Suprapubic skin (tissue), 4 donors: ENCODE measurements at places on chromosomes 5 and 9. TPM values are rescaled to one million over a fixed set of nuclear protein-coding genes. Genes with fewer than 3 reads are reported as not detected.

GRCh38 chr5:76787237-76787636, 31.6 kb upstream of the F2RL1 start:
- no peaks in the 10 kb centered on the region for H3K36me3 ChIP-seq
- H3K27ac ChIP-seq = no peak overlapping the region
- H3K27me3 ChIP-seq = no peaks in the 10 kb centered on the region
- H3K4me3 ChIP-seq = no peak overlapping the region
- DNase-seq = no peak
- H3K4me1 ChIP-seq = peaks cover 24% of the 10 kb centered on the region

- H3K4me1 ChIP-seq = no peaks in the 10 kb centered on the region
- H3K27ac ChIP-seq = no peak overlapping the region
- DNase-seq = no peak
- no peaks in the 10 kb centered on the region for H3K36me3 ChIP-seq
- H3K4me3 ChIP-seq = no peak overlapping the region
- no peaks in the 10 kb centered on the region for H3K27me3 ChIP-seq
These were observed 15.4 kb upstream of the CERCAM start for GRCh38 chr9:128405077-128405779.

The RNF180 gene
- 20.9 TPM for total RNA-seq

The ARID3C gene
- 0.42 TPM for total RNA-seq

The RLN1 gene
- total RNA-seq = not detected

GRCh38 chr5:2000591-2000990, 117.9 kb upstream of the IRX4 start:
- no peak for DNase-seq
- no peak overlapping the region for H3K27ac ChIP-seq
- peaks cover 22% of the 10 kb centered on the region for H3K27me3 ChIP-seq
- H3K4me3 ChIP-seq = no peak overlapping the region
- peaks cover 8% of the 10 kb centered on the region for H3K4me1 ChIP-seq

- H3K4me1 ChIP-seq = no peaks in the 10 kb centered on the region
- no peak overlapping the region for H3K4me3 ChIP-seq
- no peaks in the 10 kb centered on the region for H3K36me3 ChIP-seq
- H3K27me3 ChIP-seq = peaks cover 18% of the 10 kb centered on the region
These were observed 108.0 kb downstream of the FBXO38 start for GRCh38 chr5:148491793-148492184.

DNA sequence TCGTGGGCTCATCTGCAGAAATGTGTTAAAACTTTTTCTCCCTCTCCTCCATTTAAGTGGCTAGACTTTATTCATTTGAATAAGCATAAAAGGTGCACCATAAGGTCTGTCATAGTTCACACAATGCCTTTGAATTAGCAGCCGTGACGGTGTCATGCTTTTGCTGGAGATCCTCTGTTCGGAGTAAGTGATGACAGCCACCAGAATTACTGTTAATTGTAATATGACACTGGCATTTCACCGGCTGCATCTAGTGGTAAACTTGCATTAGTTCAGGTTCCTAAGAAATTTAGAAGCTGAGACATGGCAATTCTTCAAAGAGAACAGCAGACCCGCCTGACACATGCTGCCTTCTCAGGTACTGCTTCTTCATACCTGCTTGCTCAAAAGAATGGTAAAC, 241.7 kb downstream of the EBF1 start:
- H3K27me3 ChIP-seq = peaks cover 4% of the 10 kb centered on the region
- no peak overlapping the region for H3K4me3 ChIP-seq
- no peak overlapping the region for H3K27ac ChIP-seq
- no peak for DNase-seq
- H3K36me3 ChIP-seq = no peaks in the 10 kb centered on the region

The ECM2 gene
- 4.8 TPM for total RNA-seq

GRCh38 chr9:4262735-4263141, 37.1 kb downstream of the GLIS3 start:
- no peaks in the 10 kb centered on the region for H3K27me3 ChIP-seq
- H3K36me3 ChIP-seq = no peaks in the 10 kb centered on the region
- H3K27ac ChIP-seq = no peak overlapping the region
- H3K4me3 ChIP-seq = no peak overlapping the region
- H3K4me1 ChIP-seq = no peaks in the 10 kb centered on the region
- no peak for DNase-seq

DNA sequence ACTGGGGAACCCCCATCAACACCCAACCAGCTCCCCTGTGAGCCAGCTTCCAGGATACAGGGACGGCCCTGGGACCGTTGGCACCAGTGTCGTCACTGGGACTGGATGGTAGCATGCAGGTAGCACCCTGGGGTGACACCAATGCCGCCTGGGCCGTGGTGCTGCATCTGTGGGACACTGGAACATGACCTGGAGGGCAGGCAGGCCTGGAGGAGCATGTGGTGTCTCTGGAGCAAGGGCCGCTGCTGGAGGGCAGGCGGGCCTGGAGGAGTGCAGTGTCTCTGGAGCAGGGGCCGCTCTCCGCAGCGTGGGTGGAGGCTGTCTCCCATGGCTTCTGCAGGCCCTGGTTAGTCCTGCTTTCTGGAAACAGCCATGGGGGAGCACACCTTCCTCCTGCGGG, 13.1 kb downstream of the LPCAT1 start:
- no peak for DNase-seq
- no peak overlapping the region for H3K4me3 ChIP-seq

DNA sequence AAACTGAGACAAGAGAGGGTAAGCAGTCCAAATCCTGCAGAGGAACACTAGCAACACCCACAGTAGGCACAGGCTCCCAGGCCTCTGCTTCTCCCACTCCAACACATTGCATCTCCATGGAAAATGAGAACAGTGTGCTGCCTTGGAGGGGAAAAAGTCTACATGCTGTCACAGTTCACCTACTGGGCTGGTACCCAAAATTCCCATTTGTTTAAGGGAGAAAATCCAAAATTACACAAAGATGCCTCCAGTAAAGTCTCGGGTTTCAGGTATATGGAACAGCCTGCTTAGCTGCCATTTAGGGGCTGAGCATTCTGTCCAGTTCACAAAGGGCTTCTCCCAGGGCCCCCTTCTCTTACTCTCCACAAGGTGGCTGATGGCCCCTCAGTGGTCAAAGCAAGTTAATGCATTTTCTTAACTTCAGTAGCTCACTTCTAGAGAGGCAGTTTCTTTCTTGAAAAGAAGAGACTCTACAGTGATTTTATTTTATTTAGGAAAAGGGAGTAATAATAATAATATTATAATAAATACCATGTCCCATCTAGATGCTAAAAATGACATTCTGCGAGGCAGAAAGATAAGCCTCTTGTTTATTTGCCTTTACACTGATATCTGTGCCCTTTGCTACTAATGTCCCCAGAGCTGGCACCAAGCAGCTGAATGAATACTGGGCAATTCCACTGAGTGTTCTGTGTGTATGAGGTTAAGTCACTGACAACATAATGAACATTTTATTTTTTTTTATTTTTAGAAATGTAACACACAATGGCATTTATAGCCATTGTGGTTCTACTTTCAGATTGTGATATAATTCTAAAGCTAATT, 89.4 kb downstream of the RGS7BP start:
- H3K27ac ChIP-seq = no peak overlapping the region
- no peaks in the 10 kb centered on the region for H3K27me3 ChIP-seq
- H3K36me3 ChIP-seq = no peaks in the 10 kb centered on the region
- H3K4me1 ChIP-seq = no peaks in the 10 kb centered on the region

GRCh38 chr5:172801179-172801671, 30.2 kb upstream of the DUSP1 start:
- no peak for DNase-seq
- no peak overlapping the region for H3K4me3 ChIP-seq
- H3K27ac ChIP-seq = no peak overlapping the region
- H3K27me3 ChIP-seq = no peaks in the 10 kb centered on the region
- H3K36me3 ChIP-seq = no peaks in the 10 kb centered on the region

- H3K4me3 ChIP-seq = no peak overlapping the region
- no peaks in the 10 kb centered on the region for H3K27me3 ChIP-seq
- H3K27ac ChIP-seq = no peak overlapping the region
- H3K36me3 ChIP-seq = no peaks in the 10 kb centered on the region
These were observed 146.3 kb downstream of the SNCAIP start for GRCh38 chr5:122458278-122458872.

- no peaks in the 10 kb centered on the region for H3K36me3 ChIP-seq
- no peaks in the 10 kb centered on the region for H3K4me1 ChIP-seq
- H3K4me3 ChIP-seq = no peak overlapping the region
These were observed 36.5 kb upstream of the LRRC14B start for GRCh38 chr5:154826-155225.

The PPP2R2B gene
- 6.0 TPM for total RNA-seq

- H3K27me3 ChIP-seq = no peaks in the 10 kb centered on the region
- peak overlapping the region; percentile 91 for H3K27ac ChIP-seq
- H3K36me3 ChIP-seq = no peaks in the 10 kb centered on the region
- no peak for DNase-seq
- peak overlapping the region; percentile 80 for H3K4me3 ChIP-seq
These were observed 492 bp upstream of the NEK6 start for GRCh38 chr9:124257070-124257843.

DNA sequence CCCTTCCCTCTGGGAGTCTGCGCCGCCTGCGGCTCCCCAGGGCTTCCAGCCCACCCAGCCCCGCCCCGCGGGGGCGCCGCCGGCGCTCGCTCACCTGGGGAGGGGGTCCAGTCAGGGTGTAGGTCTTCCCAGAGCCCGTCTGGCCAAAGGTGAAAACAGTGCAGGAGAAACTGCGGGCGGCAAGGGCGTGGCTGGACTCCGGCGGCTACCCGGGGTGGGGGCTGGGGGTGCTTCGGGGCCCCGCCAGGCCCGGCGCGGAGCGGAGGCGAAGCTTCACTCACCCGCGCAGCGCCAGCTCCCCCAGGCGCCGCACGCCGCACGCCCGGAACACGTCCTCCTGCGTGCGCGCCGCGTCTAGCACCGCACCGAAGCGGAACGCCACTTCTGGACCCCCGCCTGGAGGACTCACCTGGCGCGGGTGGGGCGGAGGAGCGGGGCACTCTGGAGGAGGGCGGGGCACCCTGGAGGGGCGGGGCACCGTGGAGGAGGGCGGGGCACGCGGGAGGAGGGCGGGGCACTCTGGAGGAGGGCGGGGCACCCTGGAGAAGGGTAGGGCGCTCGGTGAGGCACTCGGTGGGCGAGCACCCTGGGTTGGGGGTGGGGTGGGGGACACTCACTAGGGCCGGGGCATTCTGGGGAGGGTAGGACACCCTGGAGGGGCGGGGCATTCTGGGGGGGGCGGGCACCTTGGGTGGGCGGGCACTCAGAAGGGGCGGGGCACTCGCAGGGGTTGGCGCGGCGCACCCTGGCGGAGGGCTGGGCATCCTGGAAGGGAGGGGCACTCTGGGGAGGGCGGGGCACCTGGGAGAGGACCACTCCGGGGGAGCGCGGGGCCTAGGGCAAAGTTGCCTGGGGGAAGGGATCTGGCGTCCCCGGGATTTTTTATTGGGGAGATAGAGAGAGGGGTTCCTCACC, 814 bp downstream of the KIF12 start:
- H3K27me3 ChIP-seq = peaks cover 15% of the 10 kb centered on the region
- H3K4me1 ChIP-seq = peaks cover 17% of the 10 kb centered on the region
- H3K4me3 ChIP-seq = peak overlapping the region; percentile 50
- H3K36me3 ChIP-seq = no peaks in the 10 kb centered on the region
- peak; percentile 77 for DNase-seq

GRCh38 chr5:172164769-172165212, 23.2 kb downstream of the STK10 start:
- H3K27ac ChIP-seq = no peak overlapping the region
- H3K4me1 ChIP-seq = peaks cover 35% of the 10 kb centered on the region
- no peak overlapping the region for H3K4me3 ChIP-seq

The KIF24 gene
- 0.68 TPM for total RNA-seq

The NFIB gene
- 127 TPM for total RNA-seq

- H3K27ac ChIP-seq = no peak overlapping the region
- no peak overlapping the region for H3K4me3 ChIP-seq
- H3K36me3 ChIP-seq = no peaks in the 10 kb centered on the region
- H3K4me1 ChIP-seq = no peaks in the 10 kb centered on the region
- no peak for DNase-seq
- no peaks in the 10 kb centered on the region for H3K27me3 ChIP-seq
These were observed 457.7 kb downstream of the ANXA1 start for GRCh38 chr9:73609381-73609780.

The ZNF169 gene
- total RNA-seq = 9.6 TPM

DNA sequence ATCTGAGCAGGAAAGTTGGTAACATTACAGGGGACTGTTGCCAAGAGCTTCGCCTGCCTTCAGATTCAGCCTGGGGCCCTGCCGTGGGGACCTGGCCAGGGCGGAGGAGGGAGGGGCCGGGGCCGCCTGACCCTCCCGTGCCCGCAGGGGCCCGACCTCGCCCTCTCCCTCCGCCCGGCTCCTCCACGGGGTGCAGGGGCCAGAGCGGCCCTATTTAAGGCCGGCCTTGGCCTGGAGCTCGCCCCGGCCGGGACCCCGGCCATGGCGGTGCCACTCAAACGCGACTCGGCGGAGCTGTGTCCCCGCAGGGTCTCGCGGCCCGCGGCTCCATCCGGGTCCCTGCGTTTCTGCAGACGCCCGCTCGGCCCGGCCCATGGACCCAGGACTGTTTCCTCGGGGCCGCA, 757 bp downstream of the TMEM250 start:
- H3K4me1 ChIP-seq = peaks cover 39% of the 10 kb centered on the region
- no peaks in the 10 kb centered on the region for H3K27me3 ChIP-seq
- H3K36me3 ChIP-seq = peaks cover 24% of the 10 kb centered on the region
- DNase-seq = no peak
- H3K27ac ChIP-seq = peak overlapping the region; percentile 97

DNA sequence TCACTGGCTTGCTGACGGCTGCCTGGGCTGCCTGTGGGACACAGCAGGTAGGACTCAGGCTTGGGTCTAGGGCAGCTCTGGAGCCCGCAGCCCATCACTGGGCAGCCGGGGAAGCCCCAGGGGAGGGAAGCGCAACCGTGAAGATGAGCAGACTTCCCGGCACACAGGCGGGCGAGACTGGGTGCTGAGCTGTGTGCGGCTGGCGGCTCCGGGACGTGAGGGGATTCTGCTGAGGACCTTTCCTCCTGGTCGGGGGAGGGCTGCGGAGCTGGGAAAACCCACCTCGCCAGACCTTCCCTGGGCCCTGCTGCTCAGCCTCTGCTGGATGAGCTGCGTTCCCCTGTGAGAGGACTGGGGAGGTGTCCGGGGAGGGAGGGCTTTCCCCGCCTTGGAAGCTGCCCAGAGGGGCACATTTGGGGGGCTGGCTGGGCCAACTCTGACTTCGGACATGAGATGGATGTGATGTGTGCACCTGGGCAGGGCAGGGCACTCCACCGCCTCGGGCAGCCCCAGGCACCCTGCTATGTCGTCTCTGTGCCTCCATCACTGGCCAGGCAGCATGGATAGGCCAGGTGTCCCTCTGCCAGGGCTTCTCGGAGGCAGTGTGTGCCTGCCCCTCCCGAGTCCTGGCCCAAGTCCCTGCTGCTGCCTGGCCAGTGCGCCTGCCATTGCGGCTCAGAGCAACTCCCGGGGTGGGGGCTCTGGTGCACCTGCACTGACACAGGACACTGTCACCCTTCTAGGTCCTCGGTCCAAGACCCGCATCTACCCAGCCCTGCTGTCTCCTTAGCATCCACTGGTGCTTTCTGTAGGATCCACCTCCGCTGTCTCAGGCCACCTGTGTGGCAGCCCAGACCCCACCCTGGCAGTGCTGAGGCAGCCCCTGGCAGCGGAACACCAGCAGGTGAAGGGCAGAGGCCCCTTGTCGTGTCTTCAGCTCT, 66.4 kb downstream of the COL5A1 start:
- H3K36me3 ChIP-seq = no peaks in the 10 kb centered on the region
- peaks cover 38% of the 10 kb centered on the region for H3K27me3 ChIP-seq
- no peak overlapping the region for H3K27ac ChIP-seq
- DNase-seq = no peak
- H3K4me3 ChIP-seq = no peak overlapping the region
